Cardiac septum (tissue), 1 donor: ENCODE measurements at places on chromosomes 2 and 18.
A peak's percentile ranks its signal among the peaks of the same experiment; 100 is the strongest.

- no peak for DNase-seq
Measured at GRCh38 chr2:232928551-232929302, 58.7 kb downstream of the SNORC start.

DNA sequence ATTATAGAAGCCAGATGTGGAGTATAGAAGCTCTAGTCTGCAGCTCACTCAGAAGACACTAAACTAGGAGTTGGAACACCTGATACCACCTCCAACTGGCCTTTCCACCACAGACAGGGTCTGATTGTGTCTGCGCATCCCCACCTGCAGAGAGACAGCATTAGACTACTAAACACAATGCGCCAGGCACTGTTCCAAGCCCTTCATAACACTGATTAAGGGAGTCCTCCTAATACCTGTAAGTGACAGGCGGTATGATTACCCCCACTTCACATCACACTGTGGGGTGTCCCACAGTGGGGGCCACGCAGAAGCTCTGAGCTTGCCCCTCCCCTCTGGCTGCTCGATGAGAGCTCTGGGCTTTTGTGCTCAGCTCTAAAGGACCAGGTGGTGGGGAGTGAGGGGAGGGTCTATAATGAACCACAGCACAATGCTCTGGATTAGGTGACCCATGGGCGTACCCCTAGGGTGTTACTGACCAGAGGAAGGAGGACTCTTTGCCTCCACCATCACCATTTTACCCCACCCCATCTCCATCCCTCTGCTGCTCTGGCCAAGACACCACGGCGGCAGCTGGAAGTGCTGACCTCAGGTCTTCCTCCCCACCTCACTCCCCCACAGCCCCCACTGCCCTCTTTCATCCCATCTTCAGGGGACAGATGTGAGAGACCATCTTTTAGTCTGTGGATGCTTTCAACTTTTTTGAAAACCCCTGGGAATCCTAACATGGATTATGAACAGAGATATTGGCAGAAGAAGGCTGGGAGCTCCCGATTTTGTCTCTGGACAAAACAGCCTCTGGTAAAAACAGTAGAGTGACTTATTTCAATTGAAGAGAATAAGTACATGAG lies 145.1 kb downstream of the GFPT1 start:
- no peak for DNase-seq

DNA sequence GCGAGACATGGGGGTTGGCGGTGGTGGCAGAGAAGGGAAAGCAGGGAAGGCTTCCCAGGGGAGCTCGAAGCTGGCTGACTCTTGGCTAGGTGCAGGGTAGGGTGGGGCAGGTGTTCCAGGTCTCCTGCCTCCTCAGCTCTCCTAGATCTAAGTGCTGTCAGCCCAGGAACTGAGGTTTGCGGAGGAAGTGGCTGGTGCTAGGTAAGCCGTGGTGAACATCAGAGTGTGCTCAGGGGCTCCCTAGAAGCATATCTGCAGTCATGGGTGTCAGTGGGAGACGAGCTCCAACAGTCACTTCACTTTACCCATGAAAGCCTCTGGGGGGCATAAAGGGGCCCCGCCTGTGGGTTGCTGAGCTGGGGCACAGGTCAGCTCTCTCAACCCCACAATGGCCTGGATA lies 34.1 kb downstream of the ARHGEF4 start:
- DNase-seq: peak; percentile 33

- DNase-seq: no peak
Measured at GRCh38 chr2:119366161-119366648, 429 bp downstream of the C2orf76 start.

- no peak for DNase-seq
Measured at GRCh38 chr2:61182059-61182383, 20.0 kb downstream of the C2orf74 start.

DNA sequence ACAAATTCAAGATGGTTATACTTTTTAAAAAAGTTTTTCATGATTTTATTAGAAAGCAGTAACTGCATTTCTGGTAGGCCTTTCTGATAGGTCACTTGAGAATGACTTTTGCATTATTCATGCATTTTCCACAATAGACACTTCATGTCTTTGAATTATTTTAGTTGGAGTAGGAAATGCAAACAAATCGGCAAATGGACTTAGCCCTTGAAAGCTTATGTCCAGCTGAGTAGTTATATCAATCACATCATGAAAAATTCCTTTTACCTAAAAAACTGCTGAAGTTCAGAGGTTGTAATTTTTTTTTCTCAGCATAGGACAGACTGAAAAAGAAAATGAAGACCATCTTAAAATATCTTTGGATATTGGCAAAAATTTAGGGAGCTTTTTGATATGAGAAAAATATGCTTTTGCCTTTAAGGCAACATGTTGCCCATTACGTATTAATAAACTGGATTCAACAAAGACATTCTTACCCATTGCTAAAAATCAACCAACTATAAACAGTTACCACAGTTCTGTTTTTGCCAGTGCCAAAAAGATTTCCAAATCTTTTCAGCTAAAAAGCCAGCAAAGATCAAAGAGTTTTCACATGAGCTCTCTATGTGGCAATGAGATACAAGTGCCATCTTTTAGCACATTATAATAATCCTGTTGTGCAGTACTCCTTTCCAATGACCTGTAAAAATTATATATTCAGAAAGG lies 45.5 kb upstream of the FRZB start:
- DNase-seq: no peak

- DNase-seq: no peak
Measured at GRCh38 chr2:69936906-69937305, 22.0 kb downstream of the MXD1 start.

GRCh38 chr2:24365051-24365450 lies 4.7 kb upstream of the ITSN2 start:
- peak; percentile 93 for DNase-seq

DNA sequence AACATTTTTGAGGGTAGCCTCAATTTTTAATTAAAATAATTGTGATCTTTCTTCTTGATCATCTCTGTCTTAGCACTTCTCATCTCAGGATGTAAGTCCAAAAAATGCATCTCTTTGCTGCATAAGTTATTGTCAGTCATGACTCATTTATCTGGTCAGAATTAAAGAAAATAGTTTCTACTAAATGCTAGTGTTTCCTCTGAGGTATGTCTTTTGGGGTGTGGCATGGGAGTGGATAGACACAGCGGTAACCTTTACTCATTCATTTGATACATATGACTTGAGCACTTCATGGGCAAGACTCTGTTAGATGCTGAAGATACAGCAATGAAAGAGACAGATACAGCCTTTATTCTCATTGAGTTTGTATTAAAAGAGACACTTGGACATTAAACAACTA lies 284.7 kb downstream of the IRS1 start:
- DNase-seq: no peak

DNA sequence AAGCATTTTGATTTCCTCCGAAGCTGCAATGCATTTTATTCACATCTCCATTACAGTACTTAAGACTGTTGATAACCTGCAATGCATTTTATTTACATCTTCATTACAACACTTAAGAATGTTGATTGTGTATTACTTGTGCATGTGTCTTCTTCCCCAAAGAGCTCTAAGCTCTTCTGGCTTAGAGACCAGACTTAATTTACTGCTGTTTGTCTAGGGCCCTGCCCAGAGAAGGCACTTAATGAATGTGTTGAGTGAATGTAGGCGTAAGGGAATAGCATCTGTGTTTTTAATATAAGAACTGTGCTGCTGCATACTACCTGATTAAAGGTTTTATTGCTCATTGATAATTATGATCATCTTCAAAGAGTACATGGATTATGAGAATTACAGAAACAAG lies 295.6 kb downstream of the ZNF385B start:
- DNase-seq: no peak

- no peak for DNase-seq
Measured at GRCh38 chr2:174771136-174771535, 6.9 kb upstream of the CHRNA1 start.

GRCh38 chr2:100852999-100853908 lies 33.3 kb downstream of the NPAS2 start:
- no peak for DNase-seq

DNA sequence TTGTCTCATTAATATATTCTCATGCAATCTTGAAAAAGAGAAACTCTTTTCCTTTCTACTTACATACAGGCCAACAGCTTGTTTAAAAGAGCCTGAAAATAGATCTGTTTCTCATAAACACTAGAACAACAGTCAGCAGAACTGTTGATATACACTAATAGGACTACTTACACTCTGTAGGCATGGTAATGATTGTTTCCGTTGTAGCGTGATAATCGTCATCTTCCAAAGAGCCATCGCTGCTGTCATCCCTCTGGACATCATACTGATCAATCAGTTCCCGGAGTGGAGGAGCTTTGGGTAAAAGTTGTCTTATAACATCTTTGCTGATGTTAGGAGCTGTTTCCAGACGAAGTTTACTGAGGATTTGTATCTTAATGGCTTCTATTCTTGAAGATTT lies 476 bp downstream of the MSTN start:
- DNase-seq: no peak

- no peak for DNase-seq
Measured at GRCh38 chr2:211649331-211649730, 889.3 kb downstream of the ERBB4 start.

DNA sequence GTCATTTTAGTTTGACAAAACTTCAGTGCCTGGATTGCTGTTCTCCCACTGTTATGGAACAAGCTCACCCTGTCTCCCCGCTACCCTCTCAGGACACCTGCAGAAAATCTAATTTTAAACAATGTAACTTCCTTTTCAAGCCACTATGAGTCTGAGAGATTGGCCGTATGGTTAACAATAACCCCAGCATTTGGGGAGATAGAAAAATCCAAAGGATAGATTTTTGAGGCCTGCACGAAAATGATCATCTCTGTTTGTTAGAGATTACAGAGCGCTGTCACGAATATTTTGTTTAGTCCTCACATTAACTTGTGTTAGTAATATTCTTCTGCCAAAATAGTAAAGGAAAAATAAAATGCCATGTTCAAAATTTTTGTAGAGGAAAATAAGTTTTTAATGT lies 24.7 kb downstream of the CAB39 start:
- DNase-seq: no peak

- no peak for DNase-seq
Measured at GRCh38 chr2:98654699-98655495, 46.5 kb downstream of the UNC50 start.

GRCh38 chr2:212733273-212733672 lies 194.7 kb upstream of the ERBB4 start:
- DNase-seq: no peak

DNA sequence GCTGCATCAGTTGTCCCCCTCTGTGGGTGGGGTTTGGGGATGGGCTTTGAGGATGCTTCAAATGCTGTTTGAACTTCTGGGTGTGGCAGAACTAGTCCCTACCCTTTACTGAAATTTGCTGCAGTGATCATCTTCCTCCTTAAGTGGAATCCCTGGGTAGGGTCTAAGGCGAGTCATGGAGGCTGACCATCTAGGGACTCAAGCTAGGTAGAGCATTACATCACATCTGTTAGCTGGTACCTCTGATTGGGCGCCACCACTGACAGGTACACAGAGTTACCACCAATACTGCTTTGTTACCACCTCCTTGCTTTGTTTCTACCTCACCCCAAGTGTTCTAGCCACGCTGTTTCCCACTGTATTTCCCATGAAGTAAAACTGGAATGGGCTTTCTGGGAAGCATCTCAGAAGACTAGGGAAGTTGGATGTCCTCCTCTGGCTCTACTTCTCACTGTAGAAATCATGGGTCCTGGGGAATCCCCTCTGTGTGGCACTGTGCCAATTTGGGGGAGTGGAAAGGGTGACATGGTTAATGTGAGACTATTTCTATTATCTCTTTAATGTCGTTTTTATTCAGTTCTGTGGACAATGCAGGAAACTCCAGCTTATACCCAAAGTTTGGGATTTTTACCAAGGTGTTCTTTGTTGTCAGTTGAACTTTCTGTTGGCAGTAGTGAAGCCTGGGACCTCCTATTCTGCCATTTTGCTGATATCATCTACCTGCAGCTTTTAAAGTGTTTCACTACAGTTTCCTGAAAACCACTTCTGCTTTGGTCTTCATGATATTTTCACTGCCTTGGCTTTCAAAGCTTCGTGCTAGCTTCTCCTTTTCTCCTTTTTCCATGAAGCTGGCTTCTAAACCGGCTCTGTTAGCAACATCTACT lies 14.5 kb upstream of the SULT1C4 start:
- no peak for DNase-seq

GRCh38 chr2:188986839-188987238 lies 12.7 kb downstream of the COL3A1 start:
- no peak for DNase-seq
